Spinal cord (tissue), 10 donors: ENCODE measurements at places on chromosomes 12 and 14.

DNA sequence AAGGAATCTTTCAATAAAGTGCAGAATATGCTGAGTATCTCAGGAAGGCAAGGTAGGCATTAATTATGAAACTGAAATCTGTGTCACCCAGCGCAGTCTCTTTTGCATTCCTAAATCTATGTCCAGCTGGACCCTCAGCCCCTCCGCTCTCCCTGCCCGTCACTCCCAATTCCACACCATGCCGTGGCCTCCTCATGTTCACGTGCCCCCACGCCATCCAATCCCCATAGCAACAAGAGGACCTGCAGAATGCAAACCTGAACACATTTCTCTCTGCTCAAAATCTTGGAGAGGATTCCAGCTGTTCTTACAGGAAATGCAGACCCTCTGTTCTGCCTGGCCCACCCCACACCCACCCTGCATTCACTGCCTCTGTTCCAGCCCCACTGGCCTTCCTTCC lies 35.3 kb downstream of the KDM2B start:
- DNase-seq = no peak

- no peak for DNase-seq
Observed at GRCh38 chr14:45185100-45185814, 49.5 kb downstream of the FANCM start.

GRCh38 chr12:12156828-12157227 lies 86.1 kb downstream of the BCL2L14 start:
- DNase-seq = no peak

GRCh38 chr14:73739899-73740617 lies 25.9 kb upstream of the PNMA1 start:
- no peak for DNase-seq

- no peak for DNase-seq
Observed at GRCh38 chr14:101489092-101489760, 72.1 kb upstream of the DIO3 start.

- DNase-seq = no peak
Observed at GRCh38 chr12:109581856-109582255, 8.3 kb downstream of the MVK start.

DNA sequence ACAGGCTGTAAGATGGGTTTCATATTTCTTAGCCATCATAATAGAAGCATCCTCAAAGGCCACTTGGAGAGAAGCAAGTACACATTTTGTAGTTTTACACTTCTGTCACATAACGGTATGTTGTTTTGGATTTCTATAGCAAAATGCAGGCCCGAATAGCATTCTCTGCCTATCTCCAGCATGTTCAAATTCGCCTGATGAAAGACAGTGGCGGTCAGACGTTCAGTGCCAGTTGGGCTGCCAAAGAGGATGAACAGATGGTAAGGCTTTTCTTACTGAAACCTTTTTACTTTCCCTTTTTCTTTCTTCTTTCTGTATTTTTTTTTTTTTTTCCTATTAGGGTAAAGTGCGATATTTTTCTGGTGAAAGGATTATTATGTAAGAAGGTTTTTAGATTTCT lies 110.5 kb downstream of the TTLL5 start:
- DNase-seq = no peak

DNA sequence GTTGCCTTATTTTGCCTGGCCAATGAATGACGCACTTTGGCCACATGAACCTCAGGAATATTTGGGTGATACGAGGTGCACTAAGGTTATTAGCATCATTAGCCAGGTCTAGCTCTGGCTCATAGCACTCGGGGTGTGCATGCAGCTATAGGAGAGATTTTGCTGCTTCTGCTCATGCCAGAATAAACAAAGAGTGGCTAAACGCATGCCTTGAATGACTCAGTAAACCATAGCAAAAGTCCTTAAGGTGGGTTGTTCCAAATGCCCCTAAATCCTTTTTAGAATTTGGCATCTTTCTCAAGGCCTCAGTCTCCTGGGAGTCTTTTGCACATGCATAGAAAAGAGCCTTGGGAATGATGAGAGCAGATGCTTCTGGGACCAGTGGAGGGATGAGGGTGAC lies 343.7 kb upstream of the FKBP4 start:
- DNase-seq = no peak

- no peak for DNase-seq
Observed at GRCh38 chr14:95226801-95227200, 69.5 kb upstream of the DICER1 start.

DNA sequence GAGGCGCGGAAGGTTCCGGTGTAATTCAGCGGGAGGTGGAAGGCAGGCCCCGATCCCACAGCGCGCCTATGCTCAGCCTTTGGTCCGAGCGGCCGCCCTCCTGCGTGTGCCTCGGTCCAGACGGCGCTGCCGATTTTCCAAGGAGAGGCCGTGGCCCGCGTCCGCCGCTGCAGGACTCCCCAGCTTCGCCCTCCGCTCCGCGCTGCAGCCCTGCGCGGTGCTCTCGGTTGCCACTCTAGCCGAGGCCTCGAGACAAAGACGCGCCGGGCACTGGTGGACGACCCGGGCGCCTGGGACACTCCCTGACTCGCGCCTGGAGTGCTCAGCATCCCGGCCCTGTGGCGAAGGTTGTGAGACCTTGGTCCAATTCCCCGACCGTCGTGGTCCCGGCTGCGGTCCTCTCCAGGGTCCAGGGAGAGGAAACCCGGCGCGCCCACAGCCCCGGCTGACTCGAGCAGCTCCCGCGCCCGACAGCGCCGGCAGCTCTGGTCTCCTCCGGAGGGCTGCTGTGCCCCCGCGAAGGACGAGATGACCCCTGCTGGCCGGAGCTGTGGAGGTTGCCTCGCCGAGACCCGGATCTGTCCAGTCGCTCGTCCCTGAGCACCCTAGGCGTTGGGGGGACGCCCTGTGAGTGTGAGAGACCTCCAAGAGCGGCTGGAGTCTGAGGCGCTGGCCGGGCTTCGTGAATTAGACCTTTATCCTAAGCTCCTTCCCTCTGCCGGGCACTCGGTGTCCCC lies 6.5 kb downstream of the HOXC12 start:
- DNase-seq = no peak

DNA sequence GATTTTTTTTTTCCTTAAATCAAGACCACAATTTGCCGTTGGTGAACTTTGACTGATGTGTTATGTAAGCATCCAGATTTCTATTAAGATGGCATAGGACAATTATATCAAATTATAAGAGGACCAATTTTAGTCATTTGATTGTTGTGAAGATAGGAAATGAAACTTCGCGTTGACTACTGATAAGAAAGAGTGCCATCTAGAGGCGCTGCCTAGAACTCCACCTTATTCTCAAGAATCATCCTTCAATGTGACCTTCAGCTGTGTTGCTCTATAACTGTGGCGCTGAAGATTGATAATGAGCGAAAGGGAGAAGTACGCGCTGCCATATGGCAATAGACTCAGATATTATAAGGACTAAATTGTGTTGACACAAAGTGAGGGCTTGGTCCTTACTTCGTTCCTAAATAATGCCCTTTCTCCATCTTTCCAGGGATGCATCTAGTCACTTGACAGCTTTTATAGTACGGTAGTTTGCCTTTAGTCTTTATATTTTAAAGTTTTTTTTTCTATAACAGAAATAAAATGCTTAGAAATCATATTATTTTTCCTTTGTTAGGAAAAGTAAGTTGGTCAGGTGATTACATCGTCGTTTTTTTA lies 350.8 kb upstream of the STXBP6 start:
- DNase-seq = peak; percentile 54

GRCh38 chr12:59041241-59042121 lies 121.2 kb upstream of the LRIG3 start:
- DNase-seq = no peak

DNA sequence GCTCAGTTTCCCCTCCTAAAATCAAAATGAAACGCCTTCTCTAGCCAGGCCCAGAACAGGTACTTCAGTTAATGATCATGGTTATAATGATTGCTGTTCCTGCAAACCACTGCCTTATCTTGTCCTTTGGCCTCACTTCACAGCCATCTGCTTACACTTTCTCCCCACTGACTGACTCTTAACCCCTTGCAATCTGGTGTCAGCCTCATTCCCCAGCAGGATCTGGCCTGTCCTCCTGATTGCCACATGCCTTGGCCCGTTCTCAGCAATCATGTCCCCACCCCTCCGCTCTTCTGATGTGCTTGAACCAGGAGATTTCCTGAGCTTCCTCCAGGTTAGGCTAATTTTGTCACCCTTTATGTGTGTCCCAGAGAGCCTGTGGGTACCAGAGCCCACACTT lies 64.5 kb downstream of the KCNA1 start:
- DNase-seq = no peak

- DNase-seq = peak; percentile 77
Observed at GRCh38 chr14:49598485-49599300, at the start of gene LRR1. Gene LRR1, plus strand, starts transcription at chr14:49598940. Its CDS starts 81 bp downstream, at chr14:49599021.

DNA sequence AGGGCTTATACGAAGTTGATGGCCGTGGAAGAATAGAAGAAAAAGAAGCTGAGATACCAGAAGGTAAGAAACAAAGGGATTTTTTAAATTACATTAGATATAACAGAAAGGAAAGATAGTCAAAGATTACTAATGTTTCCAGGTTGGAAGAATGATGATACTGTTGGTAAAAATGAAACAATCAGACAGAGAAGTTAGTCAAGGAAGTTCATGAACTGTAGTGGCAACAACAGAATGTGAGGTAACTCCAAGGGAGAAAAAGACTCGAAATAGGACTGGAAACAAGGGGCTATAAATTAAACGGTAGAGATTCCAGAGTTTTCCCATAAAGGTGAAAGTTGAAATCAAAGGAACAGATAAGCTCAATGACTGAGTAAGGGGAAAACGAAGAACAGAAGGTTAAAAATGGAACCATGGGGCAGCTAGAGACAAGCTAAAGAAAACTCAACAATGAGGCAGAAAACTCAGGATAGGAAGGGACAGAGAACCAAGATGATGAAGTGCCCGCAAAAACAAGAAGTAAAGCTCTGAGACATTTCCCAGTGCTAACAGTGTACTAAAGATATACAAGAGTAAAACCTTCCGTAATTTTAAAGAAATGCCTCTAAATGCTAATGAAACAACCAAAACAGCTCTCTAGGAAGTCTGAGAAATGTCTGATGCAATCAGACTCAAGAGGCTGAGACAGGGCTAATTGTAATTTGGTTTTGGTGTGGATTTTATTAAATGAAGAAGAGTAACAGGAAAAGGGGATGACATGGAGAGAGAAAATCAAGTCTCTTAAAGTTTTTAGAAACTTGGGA lies 70.0 kb downstream of the PPP2R5E start:
- no peak for DNase-seq

- DNase-seq = no peak
Observed at GRCh38 chr12:117571321-117571720, 209.9 kb upstream of the NOS1 start.

GRCh38 chr12:102950950-102951619 lies 6.4 kb upstream of the ASCL1 start:
- DNase-seq = no peak

- DNase-seq = no peak
Observed at GRCh38 chr14:76256545-76256944, 104.8 kb downstream of the GPATCH2L start.

DNA sequence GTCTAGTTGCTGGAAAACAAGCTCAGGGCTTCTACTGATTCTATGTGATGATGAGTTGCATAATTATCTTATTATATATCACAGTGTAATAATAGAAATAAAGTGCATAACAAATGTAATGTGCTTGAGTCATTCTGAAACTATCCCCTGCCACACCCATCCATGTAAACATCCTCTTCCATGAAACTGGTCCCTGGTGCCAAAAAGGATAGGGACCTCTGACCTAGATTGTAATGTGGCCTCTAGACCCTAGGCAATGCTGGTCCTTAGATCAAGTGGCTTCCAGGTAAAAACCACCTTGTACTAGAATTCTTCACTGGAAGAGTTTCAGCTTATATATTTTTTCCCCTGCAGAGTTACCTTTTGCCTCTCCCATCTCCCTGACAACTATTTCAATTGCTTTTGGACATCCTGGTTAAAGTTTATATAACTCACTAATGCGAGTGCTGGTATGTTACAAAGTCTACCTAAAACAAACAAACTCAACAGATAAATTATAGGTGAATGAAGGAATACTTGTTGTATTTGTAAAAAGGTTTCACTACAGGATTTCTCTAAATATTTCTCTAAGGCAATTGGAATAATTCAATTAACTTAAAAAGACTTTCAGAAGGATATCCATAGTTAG lies 462.5 kb downstream of the NAV3 start:
- DNase-seq = no peak

- peak; percentile 77 for DNase-seq
Observed at GRCh38 chr12:11171969-11172675, 1.1 kb downstream of the SMIM10L1 start.

GRCh38 chr14:81172881-81173280 lies 47.9 kb downstream of the GTF2A1 start:
- DNase-seq = no peak

- no peak for DNase-seq
Observed at GRCh38 chr12:126534495-126534894, 1469.3 kb downstream of the AACS start.

DNA sequence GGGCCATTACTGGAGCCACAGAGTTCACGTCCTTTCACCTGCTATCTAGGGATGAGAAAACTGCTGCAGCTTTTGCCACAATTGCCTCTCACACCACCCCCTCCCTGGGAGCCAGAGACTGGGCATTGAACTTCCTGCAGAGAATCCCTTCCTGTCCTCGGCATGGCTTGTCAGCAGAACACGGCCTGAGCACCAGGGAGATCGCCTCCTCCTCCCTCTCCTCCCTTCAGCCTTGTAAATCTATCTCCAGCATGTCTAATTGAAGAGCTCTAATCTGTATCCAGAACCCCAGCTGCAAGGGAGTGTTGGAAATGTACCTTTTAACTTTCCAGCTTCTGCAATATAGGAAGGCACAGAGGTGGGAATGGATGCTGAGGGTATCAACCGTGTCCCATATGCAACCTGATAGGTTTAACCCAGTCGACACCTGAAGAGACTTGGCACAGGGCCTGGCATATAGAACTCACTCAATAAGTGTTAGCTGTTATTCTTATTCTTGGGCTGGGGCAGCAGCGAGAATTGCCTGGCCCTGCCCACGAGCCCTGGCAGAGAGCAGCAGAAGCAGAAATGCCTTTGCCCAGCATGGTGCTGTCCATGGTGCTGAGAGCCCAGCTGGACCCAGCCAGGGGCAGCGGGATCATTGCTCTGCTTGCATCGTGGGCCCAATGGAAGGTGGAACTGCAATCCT lies 26.8 kb downstream of the TMEM63C start:
- DNase-seq = peak; percentile 86

DNA sequence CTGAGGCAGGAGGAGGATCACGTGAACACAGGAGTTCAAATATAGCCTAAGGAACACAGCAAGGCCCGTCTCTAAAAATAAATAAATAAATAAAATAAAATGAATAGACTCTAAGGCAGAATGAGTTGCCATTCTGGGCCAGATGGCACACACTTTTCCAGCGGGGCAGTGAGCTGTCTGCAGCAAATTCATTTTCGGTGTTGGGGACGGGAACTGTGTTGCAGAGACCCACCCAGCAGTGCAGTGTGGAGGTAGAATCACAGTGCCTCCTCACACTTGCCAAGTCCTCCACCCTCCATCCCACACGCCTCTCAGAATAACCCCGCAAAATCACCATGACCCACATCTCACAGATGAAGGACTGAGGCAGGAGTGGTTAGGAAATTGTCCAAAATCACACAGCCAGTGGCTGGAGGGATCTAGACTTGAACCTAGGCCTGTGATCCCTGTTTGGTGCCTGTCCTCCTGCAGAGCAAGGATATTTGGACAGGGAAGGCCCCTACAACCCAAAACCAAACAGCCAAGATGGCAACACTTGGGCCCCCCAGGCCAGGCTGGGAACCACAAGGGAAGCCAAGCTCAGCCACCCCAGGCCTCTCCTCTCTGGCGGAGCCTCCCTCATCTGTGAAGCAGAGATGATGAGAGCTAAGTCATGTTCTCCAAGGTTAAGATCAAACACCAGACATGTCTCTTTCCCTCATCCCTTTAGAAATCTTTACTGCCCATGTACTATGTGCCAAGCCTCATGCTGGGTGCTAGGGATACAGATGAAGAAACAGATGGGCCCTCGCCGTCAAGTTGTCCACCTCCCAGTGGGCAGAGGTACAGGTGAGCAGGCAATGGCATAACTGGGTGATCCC lies 152.7 kb downstream of the DPF3 start:
- no peak for DNase-seq
